ENCODE measurements at places on chromosomes 5 and 9. TPM values are rescaled to one million over a fixed set of nuclear protein-coding genes. Genes with fewer than 3 reads are reported as not detected.

PRLR gene
- total RNA-seq, result 0.88 TPM

ANXA2R gene
- 5.2 TPM for total RNA-seq

HRH2 gene
- total RNA-seq, result 0.05 TPM

- H3K27me3 ChIP-seq, result no peaks in the 10 kb centered on the region
- H3K4me3 ChIP-seq, result no peak overlapping the region
- H3K27ac ChIP-seq, result no peak overlapping the region
- H3K4me1 ChIP-seq, result no peaks in the 10 kb centered on the region
Measured at GRCh38 chr5:43769571-43770355, 166.8 kb downstream of the NNT start.

- 0 out of 2 replicates have a peak overlapping the region, but pooled peaks have one; percentile 28 for H3K4me3 ChIP-seq
- no peaks in the 10 kb centered on the region for H3K36me3 ChIP-seq
- H3K4me1 ChIP-seq, result peaks cover 37% of the 10 kb centered on the region
- peak overlapping the region; percentile 74 for H3K27ac ChIP-seq
- H3K27me3 ChIP-seq, result no peaks in the 10 kb centered on the region
Measured at GRCh38 chr9:124254261-124254682, 3.5 kb upstream of the NEK6 start.

Measured in GM12878 (cell line).